Activated T-cell treated with anti-CD3 and anti-CD28 coated beads, Interleukin-2, amount 50 U/mL, for 72 hours (primary cell): ENCODE measurements at places on chromosomes 3 and 15. TPM values are rescaled to one million over a fixed set of nuclear protein-coding genes. Genes with fewer than 3 reads are reported as not detected.

Gene TMCO5A
- not detected for total RNA-seq

Gene IQCF5
- not detected for total RNA-seq

Gene SAMMSON
- not detected for total RNA-seq

Gene CYP8B1
- not detected for total RNA-seq

Gene GP5
- 1.6 TPM for total RNA-seq

Gene PPM1M
- 121 TPM for total RNA-seq

Gene DAZL
- not detected for total RNA-seq

Gene SAMD7
- total RNA-seq = not detected

Gene SLC7A14
- not detected for total RNA-seq

Gene CAND2
- 1.8 TPM for total RNA-seq
